ENCODE measurements at places on chromosomes 5 and 9. TPM values are rescaled to one million over a fixed set of nuclear protein-coding genes. Genes with fewer than 3 reads are reported as not detected.

- H3K27me3 ChIP-seq: no peaks in the 10 kb centered on the region
- H3K4me3 ChIP-seq: no peak overlapping the region
- no peaks in the 10 kb centered on the region for H3K4me1 ChIP-seq
- DNase-seq: no peak
Observed at GRCh38 chr5:109313127-109313526, 96.6 kb downstream of the PJA2 start.

- no peak overlapping the region for H3K27ac ChIP-seq
- peak; percentile 61 for DNase-seq
- peaks cover 21% of the 10 kb centered on the region for H3K27me3 ChIP-seq
- H3K4me3 ChIP-seq: no peak overlapping the region
- H3K4me1 ChIP-seq: peaks cover 20% of the 10 kb centered on the region
Observed at GRCh38 chr9:86407022-86407421, 52.8 kb upstream of the TUT7 start.

- no peaks in the 10 kb centered on the region for H3K36me3 ChIP-seq
- H3K27me3 ChIP-seq: no peaks in the 10 kb centered on the region
- no peak for DNase-seq
- no peak overlapping the region for H3K27ac ChIP-seq
- no peak overlapping the region for H3K4me3 ChIP-seq
Observed at GRCh38 chr5:64015824-64016223, 53.6 kb upstream of the HTR1A start.

DNA sequence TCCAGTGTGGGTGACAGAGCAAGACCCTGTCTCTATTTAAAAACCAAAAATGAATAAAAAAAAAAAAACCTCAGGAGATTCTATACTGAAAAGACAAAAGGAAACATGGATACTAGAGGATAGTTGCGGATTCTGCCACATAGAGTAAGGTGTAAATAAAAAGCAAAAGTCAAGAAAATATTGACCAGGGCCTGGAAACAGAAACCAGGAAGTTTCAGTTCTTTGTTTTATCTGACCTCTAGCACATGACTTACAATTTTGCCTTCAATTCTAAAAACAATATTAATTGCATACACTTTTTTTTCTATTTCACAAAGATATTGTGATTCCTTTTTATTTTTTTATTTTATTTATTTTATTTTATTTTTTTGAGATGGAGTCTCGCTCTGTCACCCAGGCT, 96.2 kb upstream of the NMUR2 start:
- H3K36me3 ChIP-seq: no peaks in the 10 kb centered on the region
- H3K27ac ChIP-seq: no peak overlapping the region
- no peak for DNase-seq
- H3K4me3 ChIP-seq: no peak overlapping the region
- H3K27me3 ChIP-seq: peaks cover 5% of the 10 kb centered on the region

- no peaks in the 10 kb centered on the region for H3K36me3 ChIP-seq
- H3K4me1 ChIP-seq: no peaks in the 10 kb centered on the region
- H3K27ac ChIP-seq: no peak overlapping the region
- no peak overlapping the region for H3K4me3 ChIP-seq
Observed at GRCh38 chr9:15156241-15156640, 150.8 kb downstream of the TTC39B start.

SPATA31A3 gene
- total RNA-seq: not detected

FXN gene
- total RNA-seq: 14.1 TPM

LTC4S gene
- total RNA-seq: 1.1 TPM

CCNI2 gene
- 4.2 TPM for total RNA-seq

DNA sequence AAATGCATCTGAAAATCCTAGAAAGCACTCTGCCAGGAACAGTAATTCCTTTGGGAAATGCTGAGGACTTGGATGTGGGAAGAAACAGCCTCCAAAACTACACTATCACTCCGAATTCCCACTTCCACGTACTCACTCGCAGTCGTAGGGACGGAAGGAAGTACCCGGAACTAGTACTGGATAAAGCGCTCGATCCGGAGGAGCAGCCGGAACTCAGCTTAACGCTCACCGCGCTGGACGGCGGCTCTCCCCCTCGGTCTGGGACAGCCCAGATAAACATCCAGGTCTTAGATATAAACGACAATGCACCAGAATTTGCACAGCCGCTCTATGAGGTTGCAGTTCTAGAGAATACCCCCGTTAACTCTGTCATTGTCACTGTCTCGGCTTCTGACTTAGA, 786 bp downstream of the PCDHB3 start:
- H3K27me3 ChIP-seq: peaks cover 24% of the 10 kb centered on the region
- H3K4me3 ChIP-seq: no peak overlapping the region
- no peak overlapping the region for H3K27ac ChIP-seq
- H3K4me1 ChIP-seq: peaks cover 1% of the 10 kb centered on the region
- DNase-seq: no peak

CCDC152 gene
- 6.2 TPM for total RNA-seq

DNA sequence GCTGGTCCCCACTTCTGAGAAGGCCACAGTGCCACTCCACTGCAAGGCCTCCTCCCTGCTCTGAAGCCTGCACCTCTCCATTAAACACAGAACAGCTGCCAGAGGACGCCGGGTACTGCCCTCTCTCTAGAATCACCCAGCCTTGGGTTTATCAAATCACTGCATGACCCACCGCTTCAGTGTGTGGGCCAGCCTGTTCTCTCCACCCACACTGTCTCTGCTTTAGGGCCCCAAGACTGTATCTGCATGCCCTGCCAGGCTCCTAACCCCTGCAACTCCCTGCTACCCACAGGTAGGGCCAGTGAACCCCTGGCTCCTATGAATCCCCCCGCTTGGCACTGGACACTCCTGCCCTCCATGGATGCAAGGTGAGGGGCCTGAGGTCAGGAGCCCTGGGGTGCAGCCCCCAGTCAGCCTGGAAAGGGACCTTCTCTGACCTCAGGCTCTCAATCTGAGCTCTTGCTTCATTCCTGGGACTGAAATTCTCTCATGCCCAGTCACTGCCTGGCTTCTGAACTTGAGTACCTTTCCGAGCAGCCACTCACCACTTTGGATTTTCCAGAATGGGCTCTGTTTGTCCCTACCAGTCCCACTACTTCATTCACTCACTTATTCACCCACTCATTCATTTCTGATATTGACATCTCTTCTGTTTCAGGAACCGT, 206.3 kb downstream of the GABBR2 start:
- H3K36me3 ChIP-seq: no peaks in the 10 kb centered on the region
- no peak overlapping the region for H3K27ac ChIP-seq
- H3K4me1 ChIP-seq: no peaks in the 10 kb centered on the region
- no peak for DNase-seq
- peaks cover 14% of the 10 kb centered on the region for H3K27me3 ChIP-seq

OTP gene
- total RNA-seq: not detected

ZNF366 gene
- not detected for total RNA-seq

DNA sequence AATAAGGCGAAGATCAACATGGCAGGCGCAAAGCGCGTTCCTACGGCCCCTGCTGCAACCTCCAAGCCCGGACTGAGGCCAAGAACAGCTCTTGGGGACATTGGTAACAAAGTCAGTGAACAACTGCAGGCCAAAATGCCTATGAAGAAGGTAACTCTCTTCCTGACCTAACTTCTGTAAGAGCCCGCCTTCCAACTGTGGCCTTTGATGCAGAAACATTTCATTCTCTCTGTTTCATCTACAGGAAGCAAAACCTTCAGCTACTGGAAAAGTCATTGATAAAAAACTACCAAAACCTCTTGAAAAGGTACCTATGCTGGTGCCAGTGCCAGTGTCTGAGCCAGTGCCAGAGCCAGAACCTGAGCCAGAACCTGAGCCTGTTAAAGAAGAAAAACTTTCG, 979 bp downstream of the CCNB1 start:
- H3K36me3 ChIP-seq: peaks cover 33% of the 10 kb centered on the region
- peak overlapping the region; percentile 92 for H3K4me3 ChIP-seq
- H3K27me3 ChIP-seq: no peaks in the 10 kb centered on the region
- peaks cover 28% of the 10 kb centered on the region for H3K4me1 ChIP-seq
- no peak for DNase-seq

ISL1 gene
- total RNA-seq: not detected

DNA sequence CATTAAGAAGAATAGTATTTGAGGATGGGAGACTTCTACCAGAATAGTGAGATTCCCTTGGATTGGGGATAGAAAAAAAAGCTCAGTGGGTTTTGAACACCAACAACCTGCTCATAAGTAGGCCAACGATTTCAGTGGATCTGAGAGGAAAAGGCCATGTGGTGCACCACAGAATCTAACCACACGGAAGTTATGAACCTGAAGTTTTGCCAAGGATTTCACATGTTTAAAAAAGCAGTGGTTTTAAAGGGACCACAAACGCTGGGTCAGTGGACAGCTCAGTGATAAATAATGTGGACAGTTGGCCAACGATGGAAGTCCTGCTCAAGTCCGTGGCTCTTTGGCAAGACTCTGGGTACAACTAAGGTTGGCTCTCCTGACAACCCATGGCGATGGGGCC, 107.2 kb upstream of the TXNDC8 start:
- no peaks in the 10 kb centered on the region for H3K4me1 ChIP-seq
- H3K4me3 ChIP-seq: no peak overlapping the region
- no peak overlapping the region for H3K27ac ChIP-seq

DNA sequence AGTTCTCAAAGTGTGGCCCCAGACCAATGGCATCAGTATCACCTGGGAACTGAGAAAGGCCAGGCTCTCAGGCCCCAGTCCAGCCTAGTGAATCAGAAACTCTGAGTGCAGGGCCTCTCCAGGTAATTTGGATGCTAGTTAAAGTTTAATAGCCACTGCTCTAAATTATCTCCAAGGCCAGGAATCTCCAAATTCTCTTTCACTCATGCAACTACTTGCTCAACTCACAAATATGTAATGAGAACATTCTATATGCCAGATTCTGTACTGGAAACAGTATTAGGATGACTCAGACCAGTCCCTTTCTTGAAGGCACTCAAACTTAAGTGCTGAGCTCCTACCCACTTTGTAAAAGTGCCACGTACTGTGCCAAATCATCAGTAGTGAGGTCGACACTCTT, 84.6 kb downstream of the PAPPA start:
- DNase-seq: no peak
- H3K36me3 ChIP-seq: no peaks in the 10 kb centered on the region
- peaks cover 4% of the 10 kb centered on the region for H3K27me3 ChIP-seq
- no peaks in the 10 kb centered on the region for H3K4me1 ChIP-seq
- H3K4me3 ChIP-seq: no peak overlapping the region
- H3K27ac ChIP-seq: no peak overlapping the region

DNA sequence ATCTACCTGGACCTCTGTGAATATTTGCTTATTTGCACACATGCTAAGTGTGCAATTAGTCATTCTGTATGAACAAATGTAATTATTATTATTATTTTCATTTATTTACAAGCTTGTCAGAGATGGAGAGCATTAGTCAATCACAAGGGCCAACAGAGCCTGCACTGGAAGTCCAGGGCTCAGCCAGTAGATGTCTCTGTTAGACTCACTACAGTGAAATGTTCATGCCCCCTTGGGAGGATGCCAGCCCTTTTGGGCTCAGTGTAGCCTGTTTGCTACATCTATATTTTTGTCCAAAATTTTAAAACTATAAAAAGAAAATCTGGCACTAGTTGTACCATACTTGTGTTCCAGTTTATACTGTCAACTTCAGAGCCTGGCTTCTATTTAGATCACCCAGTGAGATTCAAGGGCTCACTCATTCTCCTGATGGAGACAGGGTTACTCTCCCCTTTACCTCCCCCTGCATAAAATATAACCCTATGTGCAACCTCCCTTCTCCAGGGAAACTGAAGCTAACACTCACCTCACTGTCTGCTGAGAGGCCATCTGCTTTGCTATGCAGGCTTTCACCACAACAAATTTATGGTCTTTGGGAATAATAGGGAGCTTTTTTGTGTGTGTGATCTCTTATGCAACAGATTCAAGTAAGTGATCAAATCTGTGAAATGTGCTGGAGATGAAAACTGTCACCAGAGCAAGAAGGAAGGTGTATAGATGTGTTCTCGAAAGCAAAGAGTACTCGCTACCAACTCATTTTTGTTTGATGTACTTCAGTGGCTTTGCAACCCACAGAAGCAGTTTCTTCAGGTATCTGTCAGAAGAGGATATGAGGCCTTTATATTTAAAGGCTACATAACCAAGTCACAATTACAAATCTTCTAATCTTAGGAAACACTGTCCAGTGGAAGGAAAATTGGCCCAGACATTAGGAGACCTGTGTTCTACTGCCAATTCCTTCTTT, 99.9 kb upstream of the TLE4 start:
- H3K4me3 ChIP-seq: no peak overlapping the region
- DNase-seq: peak; percentile 12

DNA sequence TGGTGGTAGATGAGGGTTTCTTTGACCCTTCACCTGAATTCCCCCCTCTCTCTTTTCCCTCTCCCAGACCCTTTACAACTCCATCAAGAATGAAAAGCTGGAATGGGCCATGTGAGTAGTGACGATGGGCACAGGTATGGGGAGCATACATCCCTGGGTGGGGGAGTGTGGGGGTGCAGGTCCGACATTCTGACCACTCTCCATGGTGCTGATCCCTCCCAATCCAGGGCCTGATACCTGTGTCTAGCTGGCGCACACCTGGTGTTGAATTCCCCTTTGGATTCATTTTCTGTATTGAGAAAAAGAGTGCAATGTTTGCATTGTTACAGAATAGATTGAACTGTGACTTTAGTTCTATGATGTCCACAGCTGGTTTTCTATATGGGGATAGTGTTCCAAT, 40.0 kb downstream of the PSD2 start:
- no peak overlapping the region for H3K27ac ChIP-seq
- H3K27me3 ChIP-seq: peaks cover 15% of the 10 kb centered on the region
- H3K4me3 ChIP-seq: no peak overlapping the region
- no peaks in the 10 kb centered on the region for H3K36me3 ChIP-seq

- no peak overlapping the region for H3K4me3 ChIP-seq
- peaks cover 4% of the 10 kb centered on the region for H3K4me1 ChIP-seq
- H3K36me3 ChIP-seq: no peaks in the 10 kb centered on the region
- no peaks in the 10 kb centered on the region for H3K27me3 ChIP-seq
- H3K27ac ChIP-seq: no peak overlapping the region
- no peak for DNase-seq
Observed at GRCh38 chr9:93174976-93175375, 9.0 kb upstream of the WNK2 start.

GRCh38 chr9:110160123-110160522, 47.8 kb downstream of the C9orf152 start:
- H3K4me1 ChIP-seq: peaks cover 58% of the 10 kb centered on the region
- no peak overlapping the region for H3K4me3 ChIP-seq
- no peaks in the 10 kb centered on the region for H3K27me3 ChIP-seq
- no peak for DNase-seq
- H3K36me3 ChIP-seq: peaks cover 12% of the 10 kb centered on the region
- H3K27ac ChIP-seq: no peak overlapping the region

DNA sequence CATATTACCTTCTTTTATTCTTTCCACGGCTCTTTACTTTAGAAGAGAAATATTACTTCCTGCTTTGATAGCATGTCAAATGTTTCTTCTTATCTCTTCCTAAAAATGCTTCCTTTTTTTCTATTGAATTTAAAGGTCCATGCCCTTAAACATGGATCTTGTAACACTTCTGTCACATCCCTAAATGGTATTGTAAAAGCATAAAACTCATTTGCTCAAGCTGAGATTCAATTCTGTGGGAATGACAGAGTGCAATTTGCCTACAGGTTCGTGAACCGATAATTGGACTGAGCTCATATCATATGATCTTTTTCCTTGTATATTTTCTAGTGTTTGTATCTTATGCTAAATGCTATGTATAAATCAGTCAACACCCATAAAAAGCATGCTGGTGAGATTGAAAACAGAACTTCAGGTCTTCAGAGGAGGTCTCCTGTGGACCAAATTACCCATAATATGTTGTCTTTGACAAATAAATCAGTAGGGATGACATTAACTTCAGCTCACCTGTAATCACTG, 429.3 kb downstream of the TMEM232 start:
- no peak overlapping the region for H3K4me3 ChIP-seq
- no peaks in the 10 kb centered on the region for H3K36me3 ChIP-seq
- H3K27me3 ChIP-seq: no peaks in the 10 kb centered on the region
- H3K27ac ChIP-seq: no peak overlapping the region
- H3K4me1 ChIP-seq: no peaks in the 10 kb centered on the region

ELOVL7 gene
- 0.38 TPM for total RNA-seq

All from activated CD4-positive, alpha-beta memory T cell treated with anti-CD3 and anti-CD28 coated beads for 36 hours (primary cell).